ENCODE measurements at places on chromosomes 3 and 15. TPM values are rescaled to one million over a fixed set of nuclear protein-coding genes. Genes with fewer than 3 reads are reported as not detected.

Gene BFSP2
- not detected for total RNA-seq

Gene OCA2
- 1.4 TPM for total RNA-seq

Gene CFAP100
- not detected for total RNA-seq

Gene ASB14
- 0.10 TPM for total RNA-seq

Gene LRTM1
- total RNA-seq = 7.4 TPM

Gene PLAAT1
- 2.4 TPM for total RNA-seq

Gene ALDH1L1
- total RNA-seq = 8.8 TPM

Gene SLC15A2
- total RNA-seq = 7.7 TPM
